ENCODE measurements at places on chromosomes 2 and 18.
A peak's percentile ranks its signal among the peaks of the same experiment; 100 is the strongest.

DNA sequence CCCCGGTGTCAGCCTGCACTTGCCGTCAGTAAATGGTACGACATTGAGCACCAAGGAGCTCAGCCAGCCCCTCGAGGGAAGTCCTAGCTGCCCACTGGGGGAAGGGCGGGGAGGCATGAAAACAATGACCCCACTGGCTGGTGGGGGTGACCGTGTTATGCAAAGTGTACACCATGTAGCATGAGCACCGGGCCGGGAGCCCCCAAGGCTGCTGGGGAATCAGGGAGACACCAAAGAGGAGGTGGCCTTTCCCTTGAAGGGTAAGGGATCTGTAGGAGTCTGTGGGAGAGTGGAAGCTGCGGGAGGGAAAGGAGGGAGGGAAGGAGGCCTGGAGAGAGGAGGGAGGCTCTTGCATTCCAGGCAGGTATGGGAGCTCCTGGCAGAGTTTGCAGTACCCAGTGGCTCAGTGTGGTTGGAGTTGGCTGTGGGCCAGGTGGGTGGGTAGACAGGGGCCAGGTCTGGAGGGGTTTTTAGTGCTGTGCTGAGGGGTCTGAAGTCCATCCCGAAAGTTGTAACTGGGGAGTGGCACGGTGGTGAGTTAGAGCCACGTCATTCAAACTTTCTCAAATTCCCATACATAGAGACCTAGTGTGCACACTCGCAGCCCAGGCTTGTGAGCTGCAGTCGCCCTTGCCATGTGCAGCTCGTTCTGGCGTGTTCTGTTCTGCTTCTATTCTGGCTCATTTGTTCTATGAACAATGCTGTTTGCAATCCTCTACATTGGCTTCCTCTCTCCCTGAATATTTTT is 22.4 kb downstream of the RRM2 start:
- no peak for DNase-seq

DNA sequence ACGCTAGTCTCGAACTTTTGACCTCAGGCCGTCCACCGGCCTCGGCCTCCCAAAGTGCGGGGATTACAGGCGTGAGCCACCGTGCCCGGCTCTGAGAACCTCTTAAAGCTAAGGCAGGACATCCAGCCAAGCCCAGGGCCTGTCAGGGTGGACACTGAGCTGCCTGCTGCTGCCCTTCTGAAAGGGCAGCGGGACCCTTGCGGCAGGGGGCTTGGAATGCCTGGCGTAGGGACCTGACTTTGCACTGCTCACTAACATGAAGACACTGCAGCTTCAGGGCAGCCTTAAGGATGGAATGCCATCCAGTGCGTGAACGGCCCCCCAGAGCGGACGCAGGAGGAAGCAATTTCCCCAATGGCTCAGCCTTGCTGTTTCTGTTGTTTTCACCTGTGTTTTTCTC is 9.0 kb downstream of the CYS1 start:
- no peak for DNase-seq

DNA sequence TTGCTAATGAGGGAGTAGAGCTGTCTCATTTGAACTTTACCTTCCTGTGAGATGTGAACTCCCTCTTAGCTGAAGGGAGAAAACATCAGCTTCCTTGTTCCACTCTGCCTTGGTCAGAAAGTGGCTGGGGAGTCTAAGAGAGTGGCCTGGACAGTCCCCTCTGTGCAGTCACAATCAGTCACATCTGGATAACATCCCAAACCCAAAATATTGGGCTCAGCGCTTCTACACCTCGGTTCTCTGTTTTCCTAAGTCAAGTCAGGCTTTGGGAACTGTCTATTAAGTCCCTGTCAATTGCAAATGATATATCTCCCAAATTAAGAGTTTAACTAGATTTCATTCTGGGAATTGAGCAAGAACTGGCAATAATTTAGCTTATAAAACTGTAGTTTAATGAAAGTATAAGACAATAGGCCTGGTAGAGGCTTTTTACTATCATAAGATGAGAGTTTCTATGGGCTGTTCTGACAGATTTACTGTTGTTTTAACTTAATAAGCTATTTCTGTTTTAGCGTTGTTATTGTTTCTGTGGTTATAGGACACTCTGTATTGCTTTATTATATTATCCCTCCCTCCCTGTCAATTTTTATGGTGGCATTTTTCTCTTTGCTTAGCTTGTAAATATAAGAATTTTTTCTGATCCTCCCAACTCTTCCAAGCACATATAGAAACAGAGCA is 135.1 kb upstream of the LHCGR start:
- DNase-seq = no peak

DNA sequence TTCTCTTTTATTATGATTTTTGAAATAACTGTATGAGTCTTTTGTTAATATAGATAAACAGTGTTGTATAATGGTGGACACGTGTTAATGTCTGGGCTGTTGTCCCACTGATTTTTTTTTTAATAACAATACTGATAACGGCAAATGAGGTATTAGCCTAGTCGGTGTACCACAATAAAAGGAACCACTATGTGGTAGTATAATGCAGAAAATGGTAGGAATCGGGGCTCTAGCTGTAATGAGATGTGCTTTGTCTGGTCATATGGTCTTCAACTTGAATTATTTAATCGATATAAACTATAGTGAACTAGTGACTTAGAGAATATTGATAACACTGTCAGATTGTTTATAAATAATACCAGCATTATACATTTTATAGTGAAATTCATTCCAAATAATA is 517.9 kb upstream of the SPHKAP start:
- peak; percentile 37 for DNase-seq

- no peak for DNase-seq
Measured at GRCh38 chr2:141508806-141509595, 621.8 kb downstream of the LRP1B start.

DNA sequence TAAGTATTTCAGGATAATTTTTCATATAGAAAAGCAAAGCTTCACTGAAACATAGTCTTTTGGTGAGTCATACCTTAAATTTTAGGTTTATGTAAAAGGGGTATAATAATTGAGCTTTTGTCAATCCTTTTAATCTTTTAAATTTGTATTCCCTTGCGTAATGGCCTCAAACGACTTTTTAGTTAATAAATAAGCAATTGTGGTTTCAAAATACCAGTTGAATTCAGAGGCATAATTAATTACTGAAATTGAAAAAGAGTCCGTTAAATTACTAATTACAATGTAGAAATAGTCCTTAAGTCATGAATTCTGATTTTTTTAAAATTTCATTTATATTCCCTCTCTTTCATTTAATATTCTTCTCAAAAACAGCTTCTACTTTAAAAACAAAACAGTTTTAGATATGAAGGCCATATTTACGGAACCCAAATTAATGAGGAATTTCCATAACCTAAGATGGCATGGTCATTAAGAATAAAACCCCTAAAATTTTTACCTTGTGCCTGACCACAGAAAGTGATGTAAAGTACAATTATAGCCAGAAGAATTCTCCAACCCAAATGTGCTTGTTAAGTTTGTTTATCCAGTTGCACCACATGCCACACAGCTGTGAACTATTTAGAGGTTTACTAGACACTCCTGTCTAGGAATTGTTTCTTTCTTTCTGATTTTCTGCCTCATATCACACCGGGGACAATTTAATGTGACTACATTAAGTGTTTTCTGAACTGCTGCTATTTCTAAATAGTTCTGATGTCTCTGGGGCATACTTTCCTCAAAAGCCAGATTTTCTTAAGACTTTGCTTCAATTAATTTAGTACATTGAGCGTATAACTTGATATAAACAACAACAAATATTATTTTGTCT is 60.7 kb upstream of the ITGA4 start:
- no peak for DNase-seq

DNA sequence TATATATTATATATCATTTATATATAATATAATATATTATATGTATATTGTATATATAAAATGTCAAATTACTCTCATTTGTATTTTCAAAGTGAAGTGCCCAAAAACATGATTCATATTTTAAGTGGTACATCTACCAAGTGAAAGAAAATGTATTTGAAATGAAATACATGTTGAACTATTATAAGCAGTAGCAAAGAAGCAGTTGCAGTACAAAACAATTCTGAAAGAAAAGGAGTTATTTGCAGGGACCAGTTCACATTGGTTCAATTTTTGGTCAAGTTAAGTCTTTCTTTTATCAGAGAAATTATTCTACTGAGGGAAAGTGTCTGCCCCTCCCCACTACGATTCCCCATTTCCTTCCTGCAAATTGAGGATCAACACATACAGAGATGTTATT is 51.9 kb downstream of the APLF start:
- DNase-seq = no peak

GRCh38 chr2:233813236-233814055 is 35.3 kb downstream of the MROH2A start:
- no peak for DNase-seq

DNA sequence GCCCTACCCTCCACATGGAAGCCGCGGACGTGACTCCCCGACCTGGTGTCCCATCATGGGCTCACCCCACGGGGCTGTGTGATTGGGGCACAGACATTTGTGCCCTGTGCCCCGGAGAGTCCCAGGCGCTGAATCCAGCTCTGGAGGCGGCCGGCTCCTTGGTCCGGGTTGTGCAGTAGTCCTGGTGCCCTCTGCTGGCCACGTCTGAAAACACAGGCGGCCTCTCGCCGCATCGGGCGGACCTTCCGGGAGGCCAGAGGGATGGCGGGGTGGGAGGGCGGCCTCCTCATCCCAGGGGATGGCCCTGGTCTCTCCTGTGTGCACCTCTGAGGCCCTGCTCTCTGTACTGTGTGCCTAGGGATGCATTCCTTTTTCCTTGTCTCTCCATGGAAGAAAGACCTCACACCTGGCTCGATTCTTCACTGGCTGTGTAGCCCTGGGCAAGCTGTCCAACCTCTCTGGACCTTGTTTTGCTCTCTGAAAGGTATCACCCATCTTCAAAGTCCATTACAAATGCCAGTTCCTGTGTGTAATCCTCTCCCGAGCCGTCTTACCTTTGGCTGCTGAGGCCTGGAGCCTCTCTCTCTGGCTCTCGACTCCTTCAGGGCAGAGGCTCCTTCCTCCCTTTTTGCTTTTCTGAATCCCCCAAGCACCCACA is 27.6 kb downstream of the CELF4 start:
- DNase-seq = no peak

- DNase-seq = no peak
Measured at GRCh38 chr2:25323042-25323514, 18.6 kb downstream of the DNMT3A start.

- no peak for DNase-seq
Measured at GRCh38 chr18:11987527-11987926, 6.2 kb downstream of the IMPA2 start.
